ENCODE measurements at places on chromosomes 7 and 10.

DNA sequence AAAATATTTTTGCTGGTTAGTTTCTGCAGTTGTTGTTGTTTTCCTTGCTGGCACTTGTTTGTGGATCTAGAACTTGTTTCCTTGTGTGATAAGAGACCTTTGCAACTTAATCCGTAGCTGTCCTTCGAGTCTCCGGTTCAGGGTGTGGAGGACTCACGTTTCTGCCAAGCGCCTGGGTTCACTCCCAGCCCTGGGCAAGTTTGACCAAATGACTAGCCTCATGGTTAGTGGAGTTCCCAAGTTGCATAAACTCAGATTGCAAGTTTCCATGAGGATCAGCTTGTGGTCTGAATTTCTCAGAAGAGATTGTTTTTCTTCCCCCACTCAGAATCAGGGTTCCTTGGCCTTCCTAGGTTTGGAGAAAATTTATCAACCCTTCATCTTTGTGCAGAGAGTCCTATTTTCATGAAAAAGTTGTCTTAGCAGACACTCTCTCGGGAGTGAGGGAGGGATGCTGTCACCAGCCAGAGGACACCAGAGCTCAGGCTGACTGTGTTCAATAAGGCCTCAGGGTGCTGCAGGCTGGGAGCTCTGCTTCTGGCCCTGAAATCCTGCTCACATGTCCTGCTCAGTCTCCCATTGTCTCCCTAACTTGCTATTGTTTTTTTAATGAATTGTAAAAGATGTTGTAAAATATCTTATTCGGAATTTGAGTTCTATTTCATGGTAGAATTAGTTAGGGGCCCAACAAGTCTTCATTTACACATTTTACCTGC is 377.7 kb upstream of the KLF6 start:
- H3K4me1 ChIP-seq, result no peaks in the 10 kb centered on the region
- no peaks in the 10 kb centered on the region for H3K27me3 ChIP-seq
- no peak overlapping the region for H3K27ac ChIP-seq
- no peak for DNase-seq
- no peak overlapping the region for H3K4me3 ChIP-seq
- no peaks in the 10 kb centered on the region for H3K36me3 ChIP-seq

DNA sequence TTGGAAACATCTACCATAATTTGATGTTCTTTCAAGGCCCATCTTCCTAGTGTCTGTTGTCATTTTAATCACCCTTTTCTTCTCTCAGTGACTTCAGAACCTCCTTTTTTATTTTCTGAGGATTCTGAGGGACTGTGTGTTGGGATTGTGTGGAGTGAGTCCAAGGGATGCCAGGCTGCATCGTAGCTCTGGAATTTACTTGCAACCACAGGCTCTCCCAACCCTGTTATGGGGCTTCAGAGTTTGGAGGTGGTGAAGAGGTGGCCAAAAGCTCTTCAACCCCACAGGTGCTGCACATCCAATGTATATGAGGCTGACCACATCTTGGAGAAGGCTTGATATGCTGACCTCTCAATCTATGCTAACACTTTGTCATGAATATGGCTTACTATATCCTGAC is 79.5 kb upstream of the GPR141 start:
- H3K4me1 ChIP-seq, result no peaks in the 10 kb centered on the region
- DNase-seq, result no peak
- H3K4me3 ChIP-seq, result no peak overlapping the region
- H3K36me3 ChIP-seq, result no peaks in the 10 kb centered on the region
- no peaks in the 10 kb centered on the region for H3K27me3 ChIP-seq
- no peak overlapping the region for H3K27ac ChIP-seq

DNA sequence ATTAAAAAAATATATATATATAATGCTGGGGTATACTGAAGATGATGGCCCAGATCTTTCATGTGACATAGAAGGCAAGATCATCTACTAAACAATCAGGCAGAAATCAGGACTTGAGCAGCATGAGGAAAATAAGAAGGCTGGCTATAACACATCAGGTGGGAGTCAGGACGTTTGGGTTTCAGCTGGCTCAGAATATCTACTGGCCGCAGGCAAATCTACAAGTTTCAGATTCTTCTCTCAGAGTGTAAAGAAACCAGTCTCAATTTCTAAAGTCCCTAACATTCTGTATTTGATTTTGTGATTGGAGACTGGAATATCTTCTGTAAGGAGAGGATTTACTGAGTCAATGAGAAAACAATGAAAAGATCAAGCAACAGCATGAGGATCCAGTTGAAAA is 37.7 kb upstream of the FAM3C start:
- no peaks in the 10 kb centered on the region for H3K36me3 ChIP-seq
- H3K4me1 ChIP-seq, result peaks cover 7% of the 10 kb centered on the region
- DNase-seq, result no peak
- H3K4me3 ChIP-seq, result no peak overlapping the region

DNA sequence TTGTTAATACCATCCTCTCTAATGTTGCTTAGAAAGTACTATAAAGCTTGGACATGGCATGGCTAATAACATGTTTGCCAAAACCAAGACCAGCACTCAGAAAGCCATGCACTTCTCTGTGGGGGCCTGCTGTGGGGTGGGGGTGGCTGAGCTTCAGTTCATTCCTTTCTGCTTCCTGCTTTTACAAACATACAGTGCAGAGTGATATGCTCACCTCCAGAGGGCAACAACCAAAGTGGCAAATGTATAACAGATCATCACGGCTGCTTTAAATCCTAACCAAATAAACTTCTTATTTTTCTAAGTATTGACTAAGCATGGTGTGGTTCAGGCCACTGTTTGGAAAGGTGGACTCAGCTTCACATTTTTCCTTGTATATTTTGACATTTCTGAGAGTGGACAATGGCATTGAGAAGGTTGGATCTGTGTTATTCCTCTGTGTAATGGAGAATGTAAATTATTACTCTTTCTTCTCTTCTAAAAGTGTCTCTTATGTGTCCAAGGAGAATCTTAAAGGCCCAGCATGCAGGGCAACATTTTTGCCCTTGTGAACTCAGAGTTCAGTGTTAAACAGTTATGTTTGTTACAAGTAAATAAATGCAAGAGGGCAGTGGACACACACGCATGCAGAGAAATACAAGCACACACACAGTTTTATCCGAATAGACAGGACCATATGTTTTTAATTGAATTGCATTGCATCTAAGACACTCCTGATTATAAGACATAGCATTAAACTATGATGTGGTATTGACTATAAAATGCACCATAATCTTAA is 186.1 kb downstream of the HERPUD2 start:
- no peak overlapping the region for H3K4me3 ChIP-seq
- no peak for DNase-seq
- H3K4me1 ChIP-seq, result no peaks in the 10 kb centered on the region
- no peaks in the 10 kb centered on the region for H3K27me3 ChIP-seq

DNA sequence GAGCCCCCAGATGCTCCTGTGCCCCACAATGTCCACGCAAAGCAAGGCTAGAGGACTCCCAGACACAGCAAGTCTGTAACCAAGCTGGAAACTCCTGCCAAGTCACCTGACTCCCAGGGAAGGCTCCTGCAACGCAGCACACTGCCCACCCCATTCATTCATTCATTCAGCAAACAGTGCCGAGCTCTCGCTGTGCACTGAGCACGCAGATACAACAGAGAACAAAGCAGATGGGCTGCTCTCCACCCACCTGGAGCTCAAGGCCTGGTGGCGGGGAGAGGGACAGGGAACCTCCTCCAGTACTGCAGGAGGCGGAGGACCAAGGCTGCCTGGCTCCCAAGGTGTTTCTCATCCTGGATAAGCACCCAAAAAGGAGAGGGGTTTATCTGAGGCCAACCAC is 8.6 kb downstream of the KCNH2 start:
- peaks cover 11% of the 10 kb centered on the region for H3K4me1 ChIP-seq
- DNase-seq, result no peak
- no peaks in the 10 kb centered on the region for H3K36me3 ChIP-seq
- H3K4me3 ChIP-seq, result no peak overlapping the region

DNA sequence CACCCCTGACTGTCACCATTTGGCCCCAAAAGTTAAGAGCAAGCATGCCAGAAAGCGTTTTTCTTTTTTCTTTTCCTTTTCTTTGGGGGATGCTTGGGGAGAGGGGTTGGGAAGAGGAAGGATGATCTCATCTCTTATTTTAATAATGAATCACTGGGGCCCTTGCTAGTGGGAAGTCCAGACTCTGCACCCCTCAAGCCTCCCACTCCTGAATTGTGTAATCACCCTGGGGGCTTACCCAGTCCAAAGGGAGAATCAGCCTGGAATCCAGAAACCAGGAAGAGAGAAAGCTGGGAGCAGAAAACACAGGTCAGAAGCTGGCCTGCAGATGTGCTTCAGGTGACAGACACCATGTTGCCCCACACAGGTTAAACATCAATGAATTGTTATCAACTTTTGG is 14.7 kb upstream of the HABP2 start:
- DNase-seq, result no peak
- H3K4me3 ChIP-seq, result no peak overlapping the region
- no peaks in the 10 kb centered on the region for H3K36me3 ChIP-seq
- no peak overlapping the region for H3K27ac ChIP-seq

GRCh38 chr7:108266491-108266890 is 136.3 kb upstream of the LAMB4 start:
- H3K27ac ChIP-seq, result no peak overlapping the region
- no peak for DNase-seq
- no peaks in the 10 kb centered on the region for H3K4me1 ChIP-seq
- no peak overlapping the region for H3K4me3 ChIP-seq

DNA sequence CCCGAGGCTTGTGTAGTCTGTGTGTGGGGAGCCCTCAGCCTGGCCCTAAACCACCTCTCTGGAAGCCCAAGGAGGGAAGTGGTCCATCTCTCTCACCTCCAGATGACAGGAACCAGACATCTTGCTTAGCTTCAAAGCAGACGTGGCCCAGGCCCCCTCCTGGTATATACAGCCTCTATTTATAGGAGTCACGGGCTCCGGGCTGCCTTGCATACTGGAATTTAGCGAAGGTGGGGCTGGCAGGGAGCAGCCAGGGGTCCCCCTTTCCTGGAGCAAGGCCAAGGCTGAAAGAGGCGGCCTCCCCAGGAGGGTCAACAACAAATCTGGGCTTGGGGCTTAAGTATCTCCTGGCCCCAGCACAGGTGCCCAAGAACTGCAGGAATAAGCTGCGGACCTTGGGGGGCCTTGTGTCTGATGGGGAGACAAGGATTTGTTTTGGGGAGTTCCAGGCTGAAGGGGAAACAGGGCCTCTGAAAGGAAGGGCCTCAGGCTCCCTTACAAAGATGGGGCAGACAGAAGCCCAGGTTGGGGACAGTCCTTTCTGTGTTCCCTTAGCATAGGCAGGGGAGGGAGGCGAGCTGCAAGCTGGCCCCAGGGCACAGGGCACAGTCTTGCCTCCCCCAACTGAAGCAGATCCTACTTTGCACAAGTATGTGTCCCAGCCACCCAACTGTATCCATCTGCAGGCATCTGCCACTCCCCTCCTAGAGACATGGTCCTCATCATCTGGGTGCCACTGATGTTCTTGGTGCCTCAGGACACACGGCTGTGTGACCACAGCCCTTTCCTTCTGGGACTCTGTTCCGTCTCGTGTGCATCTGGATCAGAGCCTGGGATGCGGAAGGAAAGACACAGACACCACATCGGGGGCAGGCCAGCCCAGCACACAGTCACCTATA is 11.9 kb downstream of the ZCCHC24 start:
- H3K27me3 ChIP-seq, result no peaks in the 10 kb centered on the region
- H3K36me3 ChIP-seq, result no peaks in the 10 kb centered on the region
- DNase-seq, result no peak
- no peak overlapping the region for H3K27ac ChIP-seq

DNA sequence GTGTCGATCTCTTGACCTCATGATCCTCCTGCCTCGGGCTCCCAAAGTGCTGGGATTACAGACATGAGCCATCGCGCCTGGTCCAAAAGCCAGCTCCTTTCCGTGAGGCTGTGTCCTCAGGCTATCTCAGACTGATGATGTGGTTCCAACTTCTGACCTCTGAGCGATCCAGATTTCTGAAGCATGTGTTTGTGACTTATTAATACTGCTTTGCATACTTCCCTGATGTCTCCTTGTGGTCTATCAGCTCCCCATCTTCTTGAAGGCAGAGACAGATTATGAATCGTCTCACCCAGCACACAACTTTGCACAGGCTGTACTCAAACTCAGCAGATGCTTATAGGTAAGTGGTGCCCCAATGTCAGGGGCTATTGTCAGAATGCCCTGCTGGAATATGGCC is 2.0 kb upstream of the PLPP4 start:
- no peaks in the 10 kb centered on the region for H3K4me1 ChIP-seq
- no peaks in the 10 kb centered on the region for H3K36me3 ChIP-seq
- H3K27me3 ChIP-seq, result no peaks in the 10 kb centered on the region

- no peaks in the 10 kb centered on the region for H3K4me1 ChIP-seq
- H3K27me3 ChIP-seq, result no peaks in the 10 kb centered on the region
- no peak for DNase-seq
- H3K27ac ChIP-seq, result no peak overlapping the region
Observed at GRCh38 chr10:58771863-58772262, 259.2 kb downstream of the BICC1 start.

GRCh38 chr10:70119623-70120022 is 13.0 kb downstream of the AIFM2 start:
- H3K4me1 ChIP-seq, result peaks cover 6% of the 10 kb centered on the region
- peaks cover 4% of the 10 kb centered on the region for H3K36me3 ChIP-seq
- H3K4me3 ChIP-seq, result no peak overlapping the region
- no peak for DNase-seq
- no peaks in the 10 kb centered on the region for H3K27me3 ChIP-seq

- H3K27me3 ChIP-seq, result no peaks in the 10 kb centered on the region
- H3K4me3 ChIP-seq, result no peak overlapping the region
- no peaks in the 10 kb centered on the region for H3K36me3 ChIP-seq
- H3K27ac ChIP-seq, result no peak overlapping the region
- DNase-seq, result no peak
Observed at GRCh38 chr7:14576578-14576977, 326.0 kb downstream of the DGKB start.

DNA sequence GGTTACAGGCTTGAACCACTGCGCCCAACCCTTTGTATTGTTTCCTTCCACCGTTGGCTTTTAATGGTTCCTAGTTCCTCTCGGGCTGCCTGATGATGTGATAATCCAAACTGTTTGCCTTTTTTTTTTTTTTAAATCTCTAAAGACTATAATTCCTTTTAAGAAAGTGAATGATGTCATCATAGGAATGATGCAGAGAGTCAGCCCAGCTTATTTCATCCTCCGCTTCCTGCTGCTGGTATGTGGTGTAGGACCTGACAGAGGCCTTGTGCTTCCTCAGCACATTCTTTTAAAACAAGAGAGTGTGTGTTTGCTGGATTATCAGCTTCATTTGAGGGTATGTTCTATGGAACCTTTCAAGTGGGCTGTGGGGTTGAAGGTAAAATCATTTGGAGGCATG is 241.4 kb downstream of the LRMDA start:
- no peaks in the 10 kb centered on the region for H3K4me1 ChIP-seq
- H3K27me3 ChIP-seq, result no peaks in the 10 kb centered on the region
- DNase-seq, result no peak
- no peak overlapping the region for H3K4me3 ChIP-seq
- H3K36me3 ChIP-seq, result no peaks in the 10 kb centered on the region

DNA sequence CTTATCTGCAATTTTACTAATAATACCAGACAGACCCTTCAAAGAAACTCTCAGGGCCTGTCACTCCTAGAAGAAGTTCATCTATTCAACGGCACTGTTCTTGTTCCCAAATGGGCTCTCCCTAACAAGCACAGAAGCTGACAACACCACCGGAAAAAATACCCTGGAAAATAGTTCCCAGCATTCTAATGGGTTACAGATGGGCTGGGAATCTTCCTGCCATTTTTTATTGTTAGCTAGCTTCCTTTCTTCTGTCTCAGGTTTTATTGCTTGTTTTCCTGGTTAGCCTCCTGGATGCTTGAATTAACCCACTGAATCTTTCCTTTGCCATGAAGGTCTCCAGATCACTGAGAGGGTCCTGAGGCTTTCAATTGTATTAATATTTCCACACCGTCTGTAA is 689.8 kb upstream of the NRP1 start:
- no peaks in the 10 kb centered on the region for H3K27me3 ChIP-seq
- no peak overlapping the region for H3K27ac ChIP-seq
- no peaks in the 10 kb centered on the region for H3K4me1 ChIP-seq
- DNase-seq, result no peak
- no peak overlapping the region for H3K4me3 ChIP-seq
